ENCODE measurements at places on chromosomes 16 and 17. TPM values are rescaled to one million over a fixed set of nuclear protein-coding genes. Genes with fewer than 3 reads are reported as not detected.

RPTOR gene
- total RNA-seq: 109 TPM

COPRS gene
- 13.6 TPM for total RNA-seq

TMC5 gene
- 74.7 TPM for total RNA-seq

WNT3 gene
- 1.1 TPM for total RNA-seq

SPIRE2 gene
- 18.9 TPM for total RNA-seq

NPIPB13 gene
- total RNA-seq: 12.0 TPM

MT1G gene
- total RNA-seq: 14.0 TPM

CDH15 gene
- total RNA-seq: 1.6 TPM

CRYM gene
- 18.6 TPM for total RNA-seq

FAM20A gene
- 50.7 TPM for total RNA-seq

CCL7 gene
- not detected for total RNA-seq

SULT1A2 gene
- 19.9 TPM for total RNA-seq

SCO1 gene
- total RNA-seq: 15.7 TPM

IRX6 gene
- total RNA-seq: 6.8 TPM

NOD2 gene
- total RNA-seq: 10.0 TPM

SEC14L5 gene
- 0.34 TPM for total RNA-seq

NOL3 gene
- 45.8 TPM for total RNA-seq

KRTAP9-9 gene
- total RNA-seq: not detected
